ENCODE measurements at places on chromosomes 16 and 17. TPM values are rescaled to one million over a fixed set of nuclear protein-coding genes. Genes with fewer than 3 reads are reported as not detected.
A peak's percentile ranks its signal among the peaks of the same experiment; 100 is the strongest.

Gene EXOSC6
- 21.8 TPM for polyA plus RNA-seq

GRCh38 chr17:71395901-71396300 lies 724.9 kb upstream of the SOX9 start:
- DNase-seq = no peak

DNA sequence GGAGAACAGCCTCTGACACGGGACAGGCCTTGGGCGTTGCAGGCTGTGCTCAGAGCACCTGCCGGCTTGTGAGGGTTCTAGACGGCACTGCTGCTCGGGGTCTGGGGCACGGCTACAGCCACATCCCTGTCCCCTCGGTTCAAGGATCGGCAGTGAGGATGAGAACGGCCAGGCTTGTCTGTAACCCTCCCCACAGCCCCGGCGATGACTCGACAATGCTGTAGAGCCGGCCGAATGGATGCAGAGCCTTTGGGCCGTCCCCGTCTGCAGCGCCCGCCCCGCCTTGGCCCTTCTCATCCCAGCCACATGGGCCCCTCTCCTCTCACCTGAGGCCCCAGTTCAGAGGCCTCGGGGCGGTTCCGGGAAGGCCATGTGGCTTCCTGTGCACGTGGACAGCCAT lies 49.0 kb upstream of the METRNL start:
- no peak for DNase-seq

DNA sequence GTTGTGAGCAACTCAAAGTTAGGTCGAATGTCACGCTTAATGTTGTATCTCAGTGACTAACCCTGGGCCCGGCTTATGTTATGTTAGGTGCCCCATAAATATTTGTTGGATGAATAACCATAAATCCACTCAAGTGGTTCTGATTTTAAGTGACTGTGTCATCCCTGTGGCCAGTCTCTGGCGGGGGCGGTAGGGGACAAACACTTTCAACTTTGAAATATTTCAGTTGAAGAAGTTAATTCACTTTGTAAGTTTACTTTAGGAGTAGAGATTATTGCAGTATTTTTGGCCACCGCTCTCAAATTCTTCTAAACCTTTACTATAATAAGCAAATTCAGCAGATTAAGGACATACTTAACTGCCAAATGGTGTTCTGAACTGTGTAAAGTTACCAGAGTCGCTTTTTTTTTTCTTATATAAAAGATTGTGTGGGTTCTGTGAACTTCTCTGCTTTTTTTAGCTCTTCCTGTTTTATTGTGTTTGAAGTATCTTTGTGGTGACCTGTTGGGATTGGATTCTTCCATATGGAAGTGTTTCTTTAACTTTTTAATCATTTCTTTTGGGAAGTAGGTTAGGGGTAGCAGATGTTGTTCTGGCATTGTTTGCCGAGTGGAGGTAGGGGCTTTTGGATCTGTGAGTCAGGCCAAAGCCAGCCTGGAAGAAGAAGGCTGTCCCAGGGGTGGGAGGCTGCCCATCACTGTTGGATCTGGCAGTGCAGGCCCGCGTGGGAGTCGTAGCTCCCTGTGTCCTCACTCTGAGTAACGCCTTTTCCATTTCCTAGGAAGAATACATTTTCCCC lies 61.4 kb upstream of the TBX2 start:
- no peak for DNase-seq

Gene DRC3
- 0.16 TPM for polyA plus RNA-seq

DNA sequence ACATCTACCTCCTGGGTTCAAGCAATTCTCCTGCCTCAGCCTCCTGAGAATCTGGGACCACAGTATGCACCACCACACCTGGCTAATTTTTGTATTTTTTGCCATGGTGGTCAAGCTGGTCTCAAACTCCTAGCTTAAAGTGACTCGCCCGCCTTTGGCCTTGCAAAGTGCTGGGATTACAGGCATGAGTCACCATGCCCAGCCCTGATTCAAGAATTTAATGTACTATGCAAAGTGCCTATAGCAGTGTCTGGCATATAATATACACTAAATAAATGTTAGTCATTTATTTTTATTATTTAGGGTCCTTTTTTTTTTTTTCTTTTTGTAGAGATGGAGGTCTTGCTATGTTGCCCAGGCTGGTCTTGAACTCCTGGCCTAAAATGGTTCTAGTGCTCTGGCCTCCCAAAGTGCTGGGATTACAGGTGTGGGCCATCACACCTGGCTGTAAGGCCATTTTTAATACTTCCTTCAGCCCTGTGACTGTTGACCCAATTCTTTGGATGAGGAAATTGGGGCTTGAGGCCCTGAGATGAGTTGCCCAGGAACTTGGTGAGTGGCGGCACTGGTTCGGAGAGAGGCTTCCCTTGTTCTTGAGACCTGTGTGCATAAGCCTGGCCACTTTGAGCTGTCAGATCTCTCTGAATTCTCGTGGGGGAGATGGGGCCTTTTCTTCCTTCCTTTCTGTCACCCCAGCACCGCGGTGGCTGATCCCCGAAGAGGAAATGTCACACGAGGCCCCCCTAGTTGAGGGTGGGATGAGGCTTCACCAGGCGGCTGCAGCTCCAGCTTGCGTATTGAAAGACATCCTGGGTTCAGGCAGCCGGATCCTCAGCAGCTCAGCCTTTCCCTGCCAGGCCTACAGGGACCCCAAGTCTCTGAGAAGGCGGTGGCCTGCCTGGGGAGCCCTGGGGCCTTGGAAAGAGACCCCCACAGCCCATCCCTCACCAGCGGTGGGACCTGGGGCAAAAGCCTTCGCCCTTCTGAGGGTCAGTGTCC lies 38.7 kb downstream of the LAT start:
- no peak for DNase-seq

Gene CDK3
- 10.6 TPM for polyA plus RNA-seq

- DNase-seq = no peak
These were observed 6.7 kb downstream of the SLC13A5 start for GRCh38 chr17:6706499-6706898.

- DNase-seq = peak; percentile 80
These were observed 114.0 kb downstream of the C16orf95 start for GRCh38 chr16:87203060-87203656.

- peak; percentile 65 for DNase-seq
These were observed 130.6 kb downstream of the NLK start for GRCh38 chr17:28173031-28173561.

Gene CCL3
- not detected for polyA plus RNA-seq

- DNase-seq = no peak
These were observed 49.2 kb downstream of the SREBF1 start for GRCh38 chr17:17787568-17787967.

GRCh38 chr17:20966870-20967269 lies 75.9 kb downstream of the USP22 start:
- no peak for DNase-seq

DNA sequence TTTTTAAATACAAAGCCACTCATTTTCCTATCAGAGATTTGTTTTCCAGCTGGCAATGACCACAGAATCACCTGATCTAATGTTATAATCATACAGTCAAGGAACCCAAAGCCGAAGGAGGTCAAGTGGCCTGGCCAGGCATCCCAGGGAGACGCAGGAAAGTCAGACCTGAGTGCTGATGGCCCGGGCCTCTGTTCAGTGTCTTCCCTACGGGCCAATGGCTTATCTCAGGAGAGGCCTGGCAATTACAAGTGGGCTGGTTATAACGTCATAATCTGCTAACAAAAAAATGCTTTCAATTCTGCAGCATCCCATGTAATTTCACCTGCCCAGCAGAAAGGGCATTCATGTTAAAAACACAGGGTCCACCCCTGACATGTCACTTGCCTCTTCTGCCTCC lies 43.5 kb downstream of the ARHGAP17 start:
- no peak for DNase-seq

Measured in K562 (cell line).